ENCODE measurements at places on chromosomes 13 and 19.

DNA sequence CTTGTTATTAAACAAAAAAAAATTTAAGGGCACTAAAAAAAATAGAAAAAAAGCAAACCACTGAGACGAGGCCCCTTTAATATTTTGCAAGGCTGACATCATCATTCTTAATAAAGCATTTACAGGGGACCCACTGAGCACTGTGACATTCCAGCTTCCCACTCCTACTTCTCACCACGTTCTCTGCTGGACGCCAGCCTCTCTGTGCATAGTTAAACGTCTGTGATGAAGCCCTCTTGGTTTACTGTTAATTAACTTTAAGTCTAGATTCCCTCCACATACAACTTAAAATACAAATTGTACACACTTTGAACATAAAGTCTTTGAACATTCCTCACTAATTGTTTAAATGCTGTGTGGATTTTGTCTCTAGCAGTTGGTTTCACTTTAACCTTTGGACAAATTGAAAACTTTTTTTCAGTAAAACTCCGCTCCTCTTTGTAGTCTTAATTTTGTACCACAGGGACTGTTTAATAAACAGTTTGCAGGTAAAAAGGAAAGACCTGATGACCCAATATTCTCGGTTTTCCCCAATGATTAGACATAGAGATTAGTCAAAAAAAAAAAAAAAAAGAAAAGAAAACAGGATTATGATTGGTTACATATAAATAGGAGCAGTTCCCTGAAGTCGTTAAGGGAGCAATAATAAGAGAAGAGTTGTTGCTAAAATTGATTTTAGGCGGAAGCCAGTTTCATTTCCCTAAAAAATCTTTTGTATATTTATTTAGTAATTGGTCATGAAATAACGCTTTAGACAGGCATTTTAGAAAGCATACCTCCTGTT, 219.8 kb downstream of the MZT1 start:
- no peak for DNase-seq

DNA sequence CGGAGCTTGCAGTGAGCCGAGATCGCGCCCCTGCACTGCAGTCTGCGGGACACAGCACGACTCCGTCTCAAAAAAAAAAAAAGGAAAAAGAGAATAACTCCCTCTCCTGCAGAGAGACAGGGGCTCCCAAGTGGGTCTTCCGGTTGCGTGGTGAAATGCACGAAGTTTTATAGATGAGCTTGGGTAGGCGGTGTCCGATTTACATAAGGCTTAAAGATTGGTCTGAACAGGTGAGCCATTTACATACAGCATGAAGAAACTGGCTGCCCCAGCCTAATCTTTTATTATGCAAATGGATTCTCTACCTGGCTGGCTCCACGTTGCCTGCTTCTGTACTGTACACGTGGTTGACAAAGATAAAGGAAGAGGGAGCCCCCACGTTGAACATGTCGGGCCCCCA, 19.5 kb downstream of the ADGRE2 start:
- DNase-seq = no peak

DNA sequence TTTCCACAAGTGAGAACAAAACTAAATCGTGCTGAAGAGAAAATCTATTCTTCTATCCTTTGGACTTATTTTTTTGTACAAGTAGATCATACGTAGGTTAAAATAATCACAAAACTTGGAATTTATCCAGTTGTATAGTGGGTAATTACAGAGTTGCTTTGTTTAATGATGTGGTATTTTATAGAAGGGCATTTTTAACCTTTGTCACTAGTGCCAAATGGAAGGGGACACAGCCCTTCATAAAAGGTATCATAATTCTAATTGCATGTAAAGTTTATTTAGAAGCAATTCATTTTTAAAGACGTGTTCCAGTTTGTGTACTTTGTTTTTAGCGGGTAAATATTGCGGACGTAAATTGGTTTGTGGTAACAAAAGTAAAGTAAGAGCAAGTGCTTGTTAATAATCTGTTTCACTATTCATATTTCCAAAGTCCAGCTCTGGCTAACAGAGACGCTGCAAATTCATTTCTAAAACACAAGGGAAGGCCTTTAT, 99.5 kb downstream of the ERCC5 start:
- no peak for DNase-seq

DNA sequence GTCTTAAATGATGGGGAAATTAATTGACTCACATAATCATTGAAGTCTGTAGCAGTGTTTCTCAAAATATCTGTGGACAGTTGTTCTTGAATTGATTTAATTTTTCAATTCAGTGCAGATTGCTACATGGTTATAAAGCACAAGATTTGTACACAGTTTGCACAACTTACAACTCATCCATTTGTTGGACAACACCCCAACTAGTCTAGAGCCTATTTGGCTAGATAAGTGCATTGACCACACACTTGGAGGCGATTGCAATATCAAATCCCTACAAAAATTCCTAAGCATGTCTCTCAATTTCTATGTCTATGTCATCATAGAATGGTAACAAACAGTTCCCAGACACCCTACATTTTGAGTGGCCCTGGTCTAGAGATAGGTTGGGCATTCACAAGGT, 48.0 kb upstream of the IPO5 start:
- no peak for DNase-seq

- no peak for DNase-seq
Measured at GRCh38 chr19:17245535-17245984, at the start of gene NR2F6. NR2F6 (minus strand) TSS chr19:17245919; CDS start chr19:17245220, 699 bp downstream.

- DNase-seq = no peak
Measured at GRCh38 chr19:48674921-48675824, 2.4 kb upstream of the NTN5 start.
